ENCODE measurements at places on chromosomes 4 and X. TPM values are rescaled to one million over a fixed set of nuclear protein-coding genes. Genes with fewer than 3 reads are reported as not detected.

DNA sequence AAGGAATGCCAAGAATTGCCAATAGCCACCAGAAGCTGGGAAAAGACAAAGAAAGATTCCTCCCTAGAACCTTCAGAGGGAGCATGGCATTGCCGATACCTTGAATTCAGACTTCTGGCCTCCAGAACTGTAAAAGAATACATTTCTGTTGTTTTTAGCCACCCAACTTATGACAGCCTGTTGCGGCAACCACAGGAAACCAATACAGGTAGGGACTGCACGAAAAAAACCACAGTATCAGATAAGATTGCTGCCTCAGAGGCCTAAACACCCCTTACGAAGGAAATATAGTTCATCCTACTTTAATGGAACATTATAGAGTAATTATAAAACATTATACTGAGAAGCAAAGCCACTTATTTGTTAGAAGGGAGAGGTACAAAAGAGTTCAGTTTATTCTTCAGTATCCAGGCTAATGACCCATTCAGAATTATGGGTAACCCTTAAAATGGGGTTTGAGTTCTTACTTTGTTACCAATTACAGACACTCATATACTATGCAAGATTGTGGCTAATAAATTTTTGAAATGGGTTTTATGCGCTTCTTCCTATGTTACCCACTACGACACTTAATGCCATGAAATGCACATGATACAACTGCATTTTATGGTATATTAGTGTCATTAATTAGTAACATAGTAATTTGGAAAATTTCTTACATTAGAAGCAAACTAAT, 37.4 kb upstream of the SMIM10L2A start:
- no peak for DNase-seq

GRCh38 chr4:106373026-106373425, 4.4 kb upstream of the GIMD1 start:
- no peak for DNase-seq

- DNase-seq, result no peak
Observed at GRCh38 chrX:128021566-128021965, 30.6 kb downstream of the ACTRT1 start.

- no peak for DNase-seq
Observed at GRCh38 chr4:67894659-67895058, 10.9 kb upstream of the TMPRSS11D start.

- no peak for DNase-seq
Observed at GRCh38 chrX:94633237-94633636, 959.2 kb downstream of the FAM133A start.

POU3F4 gene
- 0.52 TPM for total RNA-seq

GRCh38 chr4:10013722-10014121, 7.6 kb downstream of the SLC2A9 start:
- DNase-seq, result peak; percentile 46

- DNase-seq, result no peak
Observed at GRCh38 chrX:3134316-3134945, 93.2 kb downstream of the ARSF start.

SFRP2 gene
- 34.0 TPM for total RNA-seq

DNA sequence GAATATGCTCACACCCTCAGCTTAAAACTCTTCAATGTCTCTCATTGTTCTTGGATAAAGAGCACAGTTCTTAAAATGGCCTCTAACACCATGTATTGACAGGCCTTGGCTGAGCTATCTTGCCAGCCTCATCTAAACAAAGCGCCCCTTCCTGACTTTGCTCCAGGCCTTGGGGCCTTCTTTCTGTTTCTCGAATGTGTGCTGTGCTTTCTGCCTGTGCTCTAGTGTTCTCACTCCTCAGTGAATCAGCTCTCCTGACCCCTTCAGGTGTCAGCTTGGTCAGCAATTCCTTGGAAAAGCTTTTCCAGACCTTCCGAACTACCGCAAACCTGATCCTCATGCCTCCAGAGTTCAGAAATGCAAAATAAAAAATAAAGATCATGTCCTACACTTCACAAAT, 346.3 kb upstream of the FSTL5 start:
- no peak for DNase-seq

DNA sequence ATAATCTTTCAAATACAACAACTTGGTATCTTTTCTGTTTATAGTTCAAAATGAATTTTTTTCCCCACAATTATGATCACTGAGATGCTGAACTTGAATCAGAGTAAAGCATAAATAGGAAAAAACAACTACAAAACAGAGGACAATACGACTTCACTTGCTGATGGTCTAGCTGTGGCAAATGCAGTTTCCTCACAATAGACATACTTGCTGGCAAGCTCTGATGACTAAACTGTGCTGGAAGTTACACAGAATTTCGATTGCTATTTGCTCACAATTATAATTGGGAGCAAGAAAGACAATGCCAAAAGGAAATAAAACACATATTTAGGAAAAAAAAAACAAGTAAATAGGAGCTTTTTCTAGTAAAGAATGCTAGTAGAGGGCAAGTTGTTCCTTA, 14.7 kb downstream of the VEGFC start:
- no peak for DNase-seq

C4orf51 gene
- not detected for total RNA-seq

DNA sequence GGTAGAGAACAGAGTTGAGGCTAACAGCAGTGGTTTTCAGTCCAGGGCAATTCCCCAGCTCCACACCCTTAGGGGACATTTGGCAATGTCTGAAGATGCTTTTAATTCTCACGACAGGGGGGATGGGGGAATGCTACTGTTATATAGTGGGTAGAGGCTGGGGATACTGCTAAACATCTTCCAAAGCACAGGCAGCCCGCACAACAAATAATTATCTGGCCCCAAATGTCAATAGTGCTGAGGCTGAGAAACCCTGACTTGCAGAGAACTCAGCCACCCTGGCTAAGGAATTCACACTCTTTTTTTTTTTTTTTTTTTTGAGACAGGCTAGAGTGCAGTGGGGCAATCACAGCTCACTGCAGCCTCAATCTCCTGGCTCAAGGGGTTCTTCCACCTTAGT, 60.6 kb downstream of the POLR2B start:
- no peak for DNase-seq

- no peak for DNase-seq
Observed at GRCh38 chr4:110636171-110636679, 13.3 kb upstream of the PITX2 start.

GRCh38 chr4:173532725-173533511, 2.9 kb upstream of the HAND2 start:
- no peak for DNase-seq

XK gene
- total RNA-seq, result 2.8 TPM

UBE2K gene
- 56.2 TPM for total RNA-seq

GRCh38 chrX:132639446-132639845, 150.6 kb upstream of the MBNL3 start:
- no peak for DNase-seq

GRCh38 chr4:90130076-90130475, 2.9 kb downstream of the CCSER1 start:
- no peak for DNase-seq

- DNase-seq, result no peak
Observed at GRCh38 chr4:48484494-48485168, 1.5 kb downstream of the SLC10A4 start.

EPGN gene
- not detected for total RNA-seq

HS6ST2 gene
- 1.2 TPM for total RNA-seq

GRCh38 chrX:46547857-46548256, 2.6 kb upstream of the ZNF674 start:
- no peak for DNase-seq

RASL11B gene
- total RNA-seq, result 2.6 TPM

DNA sequence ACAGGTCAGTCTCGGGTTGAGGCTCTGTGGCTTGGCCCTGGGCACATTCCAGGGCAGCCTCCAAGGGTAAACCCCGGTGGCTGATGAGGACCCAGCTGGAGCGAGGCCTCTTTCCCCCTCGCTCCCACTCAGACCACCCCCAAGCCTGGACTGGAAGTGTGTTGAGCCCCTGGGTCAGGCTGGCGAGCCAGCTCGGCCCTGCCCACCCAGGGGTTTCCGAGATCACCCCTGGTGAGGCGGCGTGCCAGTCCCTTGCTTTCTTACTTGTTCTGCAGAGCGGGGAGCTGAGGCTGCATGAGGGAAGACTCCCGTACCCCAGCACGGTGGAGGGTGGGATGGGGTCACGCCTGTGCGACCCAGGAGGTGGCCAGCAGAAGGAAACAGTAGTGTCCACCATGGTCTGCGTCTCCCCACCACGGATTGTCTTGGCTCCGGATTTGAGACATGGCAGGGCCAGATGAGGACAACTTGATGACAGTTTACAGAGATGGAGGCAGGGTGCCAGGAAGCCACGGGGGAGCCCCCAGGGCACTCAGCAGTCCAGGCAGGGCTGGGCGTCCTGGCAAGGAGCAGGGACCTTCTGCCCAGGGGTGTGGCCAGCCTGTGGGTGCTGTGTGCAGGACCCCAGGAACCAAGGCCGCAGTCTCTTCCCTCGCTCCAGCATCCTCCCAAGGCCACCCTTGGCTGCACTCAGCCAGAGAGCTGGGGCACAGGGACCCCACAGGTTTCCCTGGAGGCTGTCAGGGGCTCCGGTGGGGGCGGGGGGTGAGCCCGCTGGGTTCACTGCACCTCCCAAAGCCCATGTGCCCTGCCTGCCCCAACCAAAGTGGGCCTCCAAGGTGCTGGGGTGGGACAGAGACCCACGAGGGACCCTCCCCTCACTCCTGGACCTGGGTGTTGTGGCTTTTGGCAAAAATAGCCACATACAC, 6.6 kb upstream of the FGFRL1 start:
- no peak for DNase-seq

DNA sequence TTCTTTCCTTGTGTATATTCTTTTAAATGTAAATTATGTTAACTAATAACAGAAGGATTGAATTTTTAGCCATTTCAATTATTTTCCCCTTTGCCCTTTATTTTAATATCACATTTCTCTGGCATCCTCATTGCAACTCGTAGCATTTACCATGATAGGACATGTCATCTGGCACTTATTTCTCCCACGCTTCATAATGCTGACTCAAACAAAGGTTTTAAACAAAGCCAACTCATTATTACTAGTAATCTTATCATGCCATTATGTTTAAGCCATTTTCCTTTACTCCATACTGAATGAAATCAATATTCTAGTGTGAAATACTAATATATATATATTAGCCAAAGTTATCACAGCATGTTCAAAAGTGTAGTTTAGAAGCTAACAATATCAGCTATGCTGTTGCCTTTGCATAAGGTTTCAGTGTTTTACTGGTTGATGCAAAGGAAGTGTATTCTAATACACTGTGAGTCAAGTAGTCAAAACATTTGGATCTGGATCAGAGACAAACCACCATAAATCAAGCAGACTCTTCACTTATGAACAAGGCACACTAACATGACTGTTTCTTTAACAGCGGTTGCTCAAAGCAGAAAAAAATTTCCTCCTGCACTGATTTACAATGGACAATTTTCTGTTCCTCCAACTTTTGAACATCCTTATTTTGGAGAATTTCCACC, 281.6 kb downstream of the SLC7A11 start:
- no peak for DNase-seq

- no peak for DNase-seq
Observed at GRCh38 chr4:156638334-156638733, 333.3 kb downstream of the PDGFC start.

DNA sequence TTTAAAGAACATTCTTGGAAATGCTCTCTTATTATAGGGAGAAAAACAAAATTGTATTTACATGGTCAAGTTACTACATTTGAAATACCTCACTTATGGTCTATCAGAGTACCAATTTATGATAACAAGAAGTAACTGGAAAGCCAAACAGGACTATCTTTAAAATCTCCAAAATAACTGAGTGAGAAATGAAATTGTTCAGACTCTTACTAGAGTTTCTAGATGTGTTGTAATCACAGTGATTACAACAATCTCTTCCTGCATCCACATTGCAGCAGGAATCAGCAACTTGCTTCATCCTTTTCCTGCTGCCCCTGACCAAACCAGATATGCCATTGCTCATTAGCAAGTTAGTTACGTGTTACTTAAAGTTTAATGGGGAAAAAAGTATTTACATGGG, 245.2 kb upstream of the SMIM31 start:
- no peak for DNase-seq

TMPRSS11B gene
- not detected for total RNA-seq

- no peak for DNase-seq
Observed at GRCh38 chrX:78129714-78130113, 9.7 kb downstream of the TAF9B start.

IL1RAPL1 gene
- total RNA-seq, result 0.29 TPM

DNA sequence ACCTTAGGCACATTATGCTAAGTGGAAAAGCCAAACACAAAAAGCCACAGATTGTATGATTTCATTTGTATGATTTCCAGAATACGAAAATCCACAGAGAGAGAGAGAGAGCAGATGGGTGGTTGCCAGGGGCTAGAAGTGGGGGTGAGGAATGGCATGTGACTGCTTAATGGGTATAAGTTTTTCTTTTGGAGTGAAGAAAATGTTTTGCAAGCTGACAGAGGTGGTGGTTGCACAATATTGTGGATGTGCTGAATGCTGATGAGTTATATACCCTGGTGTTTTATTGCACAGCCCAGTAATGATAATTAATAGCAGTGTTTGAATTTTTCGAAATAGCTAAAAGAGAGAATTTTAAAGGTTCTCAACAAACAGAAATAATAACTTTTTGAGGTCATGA, 386.1 kb upstream of the HS3ST1 start:
- DNase-seq, result no peak

DNA sequence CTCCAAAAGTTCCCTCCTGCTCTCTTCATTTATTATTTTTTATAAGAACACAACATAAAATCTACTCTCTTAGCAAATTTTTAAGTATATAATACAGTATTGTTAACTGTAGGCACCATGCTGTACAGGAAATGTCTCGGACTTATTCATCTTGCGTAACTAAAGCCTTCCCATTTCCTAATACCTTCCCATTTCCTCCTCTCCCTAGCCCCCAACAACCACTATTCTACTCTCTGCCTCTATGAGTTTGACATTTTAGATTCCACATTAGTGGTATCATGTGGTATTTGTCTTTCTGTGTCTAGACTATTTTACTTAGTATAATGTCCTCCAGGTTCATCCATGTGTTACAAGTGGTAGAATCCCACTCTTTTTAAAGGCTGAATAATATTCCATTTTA, 15.8 kb upstream of the SYTL4 start:
- DNase-seq, result no peak

- no peak for DNase-seq
Observed at GRCh38 chrX:144586756-144587155, 660.5 kb upstream of the SPANXN1 start.

DNA sequence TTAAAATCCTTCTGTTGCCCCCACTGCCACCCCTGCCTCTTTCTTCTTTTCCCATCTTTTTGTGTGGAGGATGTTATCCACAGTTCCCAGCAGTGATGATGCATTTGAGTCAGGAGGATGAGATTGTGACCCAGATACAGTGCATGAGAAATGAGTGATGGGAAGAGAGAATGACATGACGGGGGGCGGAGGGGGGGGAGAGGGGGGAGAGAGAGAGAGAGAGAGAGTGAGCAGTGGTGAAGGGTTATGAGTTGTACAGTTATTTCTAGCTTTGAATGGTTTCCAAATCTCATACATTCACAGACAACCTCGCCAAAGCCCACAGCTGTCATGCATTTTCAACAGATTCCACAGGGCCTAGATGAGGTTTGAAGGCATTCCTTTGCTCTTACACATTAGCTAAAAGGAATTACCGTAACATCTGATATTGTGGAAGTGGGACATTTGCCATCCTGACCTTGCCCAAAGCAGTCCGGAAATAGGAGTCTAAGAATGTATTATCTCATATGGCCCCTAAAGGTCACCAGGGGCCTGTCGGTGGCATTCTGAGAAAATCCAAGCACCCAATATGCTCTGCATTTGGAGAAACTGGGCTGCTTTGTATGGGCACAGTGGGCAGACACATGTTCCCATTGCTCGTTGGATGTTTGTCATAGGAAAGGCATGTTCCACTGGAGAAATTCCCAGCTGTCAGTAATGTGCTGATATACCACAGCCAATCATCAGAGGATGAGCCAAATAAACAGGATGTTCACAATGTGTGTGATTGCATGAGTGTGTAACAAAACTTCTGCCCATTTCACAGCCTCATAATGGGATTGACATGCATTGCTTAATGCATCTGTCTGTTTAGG, 435.8 kb downstream of the SPRY1 start:
- DNase-seq, result peak; percentile 42

All from mucosa of gallbladder (tissue), 1 donor.